Urinary bladder (tissue), 4 donors: ENCODE measurements at places on chromosomes 1 and 21. TPM values are rescaled to one million over a fixed set of nuclear protein-coding genes. Genes with fewer than 3 reads are reported as not detected.

- DNase-seq: no peak
Observed at GRCh38 chr1:41175546-41175945, 66.6 kb downstream of the SCMH1 start.

GRCh38 chr1:172168597-172168872 is 251.9 kb upstream of the C1orf105 start:
- DNase-seq: no peak

GRCh38 chr1:96579636-96580035 is 141.9 kb upstream of the PTBP2 start:
- no peak for DNase-seq

- no peak for DNase-seq
Observed at GRCh38 chr1:206939131-206939530, 7.1 kb downstream of the PIGR start.

DNA sequence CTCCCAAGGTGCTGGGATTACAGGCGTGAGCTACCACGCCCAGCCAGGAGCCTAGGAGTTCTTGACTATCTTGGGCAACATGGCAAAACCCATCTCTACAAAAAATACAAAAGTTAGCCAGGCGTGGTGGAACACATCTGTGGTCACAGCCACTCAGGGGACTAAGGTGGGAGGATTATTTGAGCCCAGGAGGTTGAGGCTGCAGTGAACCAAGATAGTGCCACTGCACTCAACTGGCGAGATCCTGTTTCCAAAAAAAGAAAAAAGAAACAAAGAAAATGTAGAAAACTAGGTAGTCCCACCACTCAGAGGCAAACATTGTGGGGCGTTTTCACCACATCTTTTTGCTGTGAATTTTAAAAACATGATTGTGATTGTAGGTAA is 141.3 kb downstream of the ZZZ3 start:
- DNase-seq: no peak

- DNase-seq: no peak
Observed at GRCh38 chr1:199010933-199011332, 372.1 kb downstream of the PTPRC start.

DNA sequence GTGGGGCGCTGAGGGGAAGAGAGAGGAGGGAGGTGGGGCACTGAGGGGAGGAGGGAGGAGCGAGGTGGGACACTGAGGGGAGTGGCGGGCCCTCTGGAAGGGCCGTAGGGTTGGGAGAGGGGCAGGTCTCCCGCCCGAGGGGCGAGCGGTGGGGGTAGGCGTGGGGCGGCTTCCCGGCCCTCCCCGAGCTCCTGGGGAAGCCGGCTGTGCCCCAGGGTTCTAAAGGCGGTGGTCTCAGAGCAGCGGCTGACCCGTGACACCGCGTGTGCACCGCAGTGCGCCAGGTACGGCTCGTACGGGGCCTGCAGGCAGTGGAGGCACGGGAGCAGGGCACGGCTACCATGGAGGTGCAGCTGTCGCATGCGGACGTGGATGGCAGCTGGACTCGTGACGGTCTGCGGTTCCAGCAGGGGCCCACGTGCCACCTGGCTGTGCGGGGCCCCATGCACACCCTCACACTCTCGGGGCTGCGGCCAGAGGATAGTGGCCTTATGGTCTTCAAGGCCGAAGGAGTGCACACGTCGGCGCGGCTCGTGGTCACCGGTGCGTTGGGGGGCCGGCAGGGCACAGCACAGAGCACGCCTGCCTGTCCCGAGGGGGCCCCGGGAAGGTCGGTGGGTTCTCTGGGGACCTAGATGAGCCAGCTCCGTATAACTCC is 68.5 kb downstream of the OBSCN start:
- DNase-seq: no peak

GRCh38 chr1:235545292-235545930 is 41.2 kb upstream of the B3GALNT2 start:
- no peak for DNase-seq

GRCh38 chr1:52056937-52057231 is 789 bp downstream of the BTF3L4 start:
- DNase-seq: no peak

The FCGR1A gene
- total RNA-seq: 10.4 TPM

The ANP32E gene
- 38.8 TPM for total RNA-seq

- DNase-seq: no peak
Observed at GRCh38 chr1:184482136-184482535, 95.3 kb downstream of the C1orf21 start.

- DNase-seq: no peak
Observed at GRCh38 chr1:151002051-151002450, 4.7 kb downstream of the MINDY1 start.

The TRIM17 gene
- 1.9 TPM for total RNA-seq

DNA sequence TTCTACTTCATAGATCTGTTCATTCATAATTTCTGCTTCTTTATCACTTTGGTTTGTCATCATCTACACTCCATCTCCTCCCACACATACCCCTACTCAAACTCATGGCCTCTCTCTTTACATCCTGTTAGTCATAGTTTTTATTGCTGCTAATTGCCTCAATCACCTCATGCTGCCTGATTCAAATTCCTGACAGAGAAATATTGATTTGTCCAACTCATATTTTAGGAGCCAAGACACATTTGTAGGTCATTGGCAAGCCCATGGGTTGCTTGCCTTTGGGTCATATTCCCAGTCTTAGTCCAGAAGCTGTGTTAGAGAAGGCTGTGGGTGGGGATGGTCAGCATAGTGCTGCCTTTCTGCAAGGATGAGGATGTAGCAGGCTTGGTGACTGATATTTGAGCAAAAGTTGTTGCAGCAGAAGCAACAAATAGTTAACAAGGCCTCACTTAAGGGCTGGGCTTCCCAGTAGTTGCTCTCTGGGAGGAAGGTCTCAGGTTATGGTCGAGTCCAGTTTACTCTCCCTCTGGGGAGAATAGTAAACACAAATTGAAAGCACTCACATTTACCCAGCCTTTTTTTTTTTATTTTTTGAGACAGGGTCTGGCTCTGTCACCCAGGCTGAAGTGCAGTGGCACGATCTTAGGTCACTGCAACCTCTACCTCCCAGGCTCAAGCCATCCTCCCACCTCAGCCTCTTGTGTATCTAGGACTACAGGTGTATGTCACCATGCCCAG is 22.4 kb upstream of the EPS15 start:
- no peak for DNase-seq

GRCh38 chr21:15249285-15249993 is 184.6 kb upstream of the NRIP1 start:
- DNase-seq: no peak

- no peak for DNase-seq
Observed at GRCh38 chr1:64320470-64320869, 117.0 kb downstream of the UBE2U start.

GRCh38 chr1:81391125-81391828 is 409.5 kb upstream of the ADGRL2 start:
- DNase-seq: no peak

- no peak for DNase-seq
Observed at GRCh38 chr1:208541225-208541855, 297.2 kb upstream of the PLXNA2 start.

GRCh38 chr1:56821462-56821797 is 2.2 kb upstream of the FYB2 start:
- DNase-seq: no peak
